ENCODE measurements at places on chromosomes 2 and 18. TPM values are rescaled to one million over a fixed set of nuclear protein-coding genes. Genes with fewer than 3 reads are reported as not detected.

DNA sequence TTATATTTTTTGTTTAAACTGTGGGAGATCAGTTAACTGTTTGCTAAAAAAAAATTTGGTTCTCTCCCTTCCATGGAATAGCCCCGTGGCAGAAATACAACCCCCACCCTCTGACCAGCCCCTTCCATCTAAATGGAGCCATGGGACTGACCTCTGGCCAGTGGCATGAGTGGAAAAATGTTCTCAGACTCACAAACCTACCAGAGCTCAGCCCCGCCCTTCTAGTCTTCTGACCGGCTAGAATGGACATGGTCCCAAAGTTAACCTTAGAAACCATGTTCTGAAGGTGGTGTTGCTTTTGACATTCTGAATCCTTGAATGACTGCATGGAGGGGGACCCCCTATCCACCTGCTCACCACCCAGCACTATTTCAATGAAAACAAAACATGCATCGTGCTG lies 1.3 kb upstream of the CHRNA1 start:
- DNase-seq, result no peak

DNA sequence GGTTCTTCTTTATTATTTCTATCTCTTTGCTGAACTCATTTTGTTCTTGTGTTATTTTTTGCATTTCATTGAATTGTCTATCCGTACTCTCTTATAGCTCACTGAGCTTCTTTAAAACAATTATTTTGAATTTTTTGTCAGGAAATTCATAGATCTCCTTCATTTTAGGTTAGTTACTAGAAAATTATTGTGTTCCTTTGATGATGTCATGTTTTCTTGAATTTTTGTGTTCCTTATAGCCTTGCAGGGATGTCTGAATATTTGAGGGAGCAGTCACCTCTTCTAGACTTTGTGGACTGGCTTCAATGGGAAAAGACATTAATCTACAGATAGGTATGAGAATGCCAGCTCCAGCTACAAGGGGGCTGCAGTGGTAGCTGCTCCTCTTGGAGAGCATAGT lies 20.7 kb upstream of the OSBPL6 start:
- no peak for DNase-seq

DNA sequence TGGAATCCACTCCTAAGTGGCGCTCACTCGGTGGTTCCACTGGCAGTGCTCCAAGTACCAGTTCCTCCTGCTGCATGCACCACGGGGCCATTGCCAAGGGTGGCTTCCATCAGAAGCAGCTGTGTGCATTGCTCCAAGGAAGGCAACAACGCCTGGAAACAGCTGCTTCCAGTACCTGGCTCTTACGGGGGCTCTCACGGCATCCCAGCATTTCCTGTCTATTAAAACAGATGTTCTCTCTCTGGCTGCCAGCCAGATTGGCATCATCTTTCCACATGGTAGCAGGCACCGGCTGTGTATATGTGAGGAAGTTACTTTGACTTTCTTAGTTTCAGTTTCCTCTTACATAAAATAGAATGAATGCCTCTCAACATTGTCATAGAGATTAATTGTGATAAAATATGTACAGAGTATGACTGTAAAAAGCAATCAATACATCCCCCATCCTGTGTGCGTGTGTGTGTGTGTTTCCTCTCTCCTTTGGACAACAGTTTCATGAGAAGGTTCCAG lies 84.9 kb downstream of the CMPK2 start:
- DNase-seq, result no peak

DNA sequence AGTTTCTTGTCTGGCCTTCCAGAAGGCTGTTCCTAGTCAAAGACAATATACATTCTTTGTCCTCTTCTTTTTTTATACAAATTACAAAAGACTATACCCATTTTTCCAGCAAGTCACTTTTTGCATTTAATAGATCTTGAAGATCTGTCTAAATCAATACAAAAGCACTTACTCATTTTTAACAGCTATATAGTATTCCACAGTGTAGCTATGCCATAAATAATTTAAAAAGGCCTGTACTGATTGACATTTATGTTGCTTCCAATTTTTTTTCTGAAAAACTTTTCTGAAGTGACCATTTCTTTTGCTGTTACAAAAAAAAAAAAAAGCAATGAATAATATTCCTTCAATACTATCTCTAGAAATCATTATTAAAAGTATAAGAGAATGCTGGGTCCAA lies 30.3 kb upstream of the HNRNPLL start:
- no peak for DNase-seq

DNA sequence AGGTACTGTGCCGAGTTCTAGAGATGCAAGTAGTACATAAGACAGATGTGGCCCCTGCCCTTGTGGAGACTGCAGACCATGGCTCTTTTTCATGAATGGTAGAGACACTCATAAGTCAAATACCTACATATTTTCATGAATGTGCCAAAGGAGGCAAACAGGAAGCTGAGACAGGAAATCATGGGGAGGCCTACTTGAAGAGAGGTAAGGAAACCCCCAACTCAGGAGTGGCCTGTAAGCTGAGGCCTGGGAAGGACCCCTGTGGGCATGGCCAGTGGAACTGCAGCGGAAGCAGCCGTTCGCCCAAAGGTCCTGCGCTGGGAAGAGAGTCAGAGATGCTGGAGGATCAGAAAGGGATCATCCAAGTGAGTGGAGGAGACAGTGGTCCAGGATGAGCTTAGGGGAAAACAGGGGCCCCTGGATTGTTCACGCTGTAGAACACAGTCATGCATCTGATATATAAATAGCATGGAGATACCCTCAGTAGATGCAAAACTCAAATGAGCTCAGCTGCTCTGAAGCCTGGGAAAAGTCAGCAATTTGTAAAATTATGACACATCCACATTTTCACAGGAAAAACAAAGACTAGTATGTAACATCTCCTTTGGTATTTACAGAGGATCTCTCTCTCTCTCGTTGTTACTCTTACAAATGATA lies 228.9 kb downstream of the NEDD4L start:
- no peak for DNase-seq

DNA sequence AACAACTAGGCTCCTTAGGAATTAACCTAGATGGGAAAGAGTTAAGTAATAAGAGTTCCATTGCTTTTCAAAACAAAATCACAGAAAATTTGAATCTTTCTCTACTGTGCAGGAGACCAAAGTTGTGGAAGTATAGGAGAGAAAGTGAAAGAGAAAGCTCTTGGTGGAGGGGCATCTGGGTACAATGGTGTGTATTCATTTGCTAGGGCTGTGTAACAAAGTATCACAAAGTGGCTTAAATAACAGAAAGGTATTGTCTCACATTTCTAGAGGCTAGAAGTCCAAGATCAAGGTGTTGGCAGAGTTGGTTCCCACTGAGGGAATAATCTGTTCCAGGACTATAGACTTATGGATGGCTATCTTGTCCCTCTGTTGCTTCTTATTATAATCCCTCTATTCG lies 50.5 kb upstream of the GORASP2 start:
- DNase-seq, result no peak

- DNase-seq, result no peak
Observed at GRCh38 chr2:62472312-62472711, 33.7 kb downstream of the TMEM17 start.

DNA sequence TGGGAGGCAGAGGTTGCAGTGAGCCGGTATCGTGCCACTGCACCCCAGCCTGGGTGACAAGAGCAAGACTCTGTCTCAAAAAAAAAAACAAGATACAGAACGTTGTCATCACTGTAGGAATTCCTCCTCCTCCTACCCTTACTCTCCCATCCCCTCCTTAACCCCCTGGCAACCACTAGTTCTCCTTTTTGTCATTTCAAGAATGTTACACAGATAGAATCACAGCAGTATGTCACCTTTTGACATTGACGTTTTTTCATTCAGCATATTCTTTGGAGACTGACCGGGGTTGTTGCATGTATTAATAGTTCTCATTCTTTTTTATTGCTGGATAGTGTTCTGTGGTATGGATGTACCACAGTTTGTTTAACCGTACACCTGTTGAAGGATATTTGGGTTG lies 32.4 kb downstream of the TTLL4 start:
- DNase-seq, result no peak

DNA sequence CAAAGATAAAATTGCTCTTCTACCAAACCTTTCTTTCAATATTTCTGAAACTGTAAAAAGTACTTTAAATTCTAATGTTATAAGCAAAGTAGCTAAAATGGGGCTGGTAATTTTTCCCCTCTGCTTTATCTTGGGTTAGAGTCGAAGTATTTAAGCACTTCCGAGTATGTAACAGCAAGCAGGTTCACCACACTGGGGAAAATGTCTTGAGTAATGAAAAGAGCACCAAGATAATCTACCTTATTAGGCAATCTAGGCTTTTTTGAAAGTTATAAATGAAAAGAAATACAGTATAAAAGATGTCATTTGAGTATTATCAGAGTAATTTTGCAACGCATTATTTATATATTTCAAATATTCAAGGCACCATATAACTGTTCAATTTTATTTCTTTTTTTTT lies 687 bp upstream of the DSG3 start:
- no peak for DNase-seq

- no peak for DNase-seq
Observed at GRCh38 chr2:231684314-231685223, 23.8 kb upstream of the PTMA start.

GRCh38 chr2:64311948-64312621 lies 141.9 kb upstream of the LGALSL start:
- DNase-seq, result no peak

- DNase-seq, result no peak
Observed at GRCh38 chr2:95336406-95336805, 39.3 kb downstream of the KCNIP3 start.

DNA sequence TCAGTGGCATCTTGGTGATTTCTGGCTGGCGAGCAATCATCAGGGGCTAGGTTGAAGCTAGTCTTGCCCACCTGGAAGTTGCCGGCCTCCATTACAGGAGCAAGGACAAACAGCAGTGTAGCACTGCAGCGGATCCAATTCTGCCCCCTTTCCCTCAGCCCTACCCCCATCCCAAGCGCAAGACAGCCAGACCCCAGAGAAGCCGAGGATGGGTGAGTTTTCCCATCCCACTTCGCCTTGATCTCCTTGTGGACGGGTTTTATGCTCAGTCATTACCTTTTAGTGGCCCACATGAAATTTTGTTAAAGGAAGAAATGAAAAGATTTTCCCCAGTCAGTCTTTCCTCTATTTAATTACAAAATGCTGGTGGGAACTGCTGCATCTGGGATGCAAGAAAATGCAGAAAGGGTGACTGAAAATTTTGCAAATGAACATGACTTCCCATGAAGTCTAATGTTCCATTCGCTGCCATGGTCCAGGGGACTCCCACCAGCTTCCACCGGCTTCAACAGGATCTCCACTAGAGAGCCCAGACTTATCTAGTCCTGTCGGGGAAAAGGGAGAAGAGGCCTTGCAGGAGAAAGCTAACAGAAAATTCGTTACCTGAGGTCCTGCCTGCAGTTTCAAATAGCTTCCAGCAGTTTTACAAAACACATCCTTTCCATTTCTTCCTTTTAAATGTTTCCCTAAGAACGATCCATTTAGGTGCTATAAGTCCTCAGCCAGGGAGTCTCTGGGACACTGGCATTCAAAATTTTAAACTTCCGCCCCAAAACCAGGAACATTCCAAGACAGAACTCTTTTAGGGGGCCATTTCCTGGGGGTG lies 1.9 kb upstream of the HOXD9 start:
- no peak for DNase-seq

DNA sequence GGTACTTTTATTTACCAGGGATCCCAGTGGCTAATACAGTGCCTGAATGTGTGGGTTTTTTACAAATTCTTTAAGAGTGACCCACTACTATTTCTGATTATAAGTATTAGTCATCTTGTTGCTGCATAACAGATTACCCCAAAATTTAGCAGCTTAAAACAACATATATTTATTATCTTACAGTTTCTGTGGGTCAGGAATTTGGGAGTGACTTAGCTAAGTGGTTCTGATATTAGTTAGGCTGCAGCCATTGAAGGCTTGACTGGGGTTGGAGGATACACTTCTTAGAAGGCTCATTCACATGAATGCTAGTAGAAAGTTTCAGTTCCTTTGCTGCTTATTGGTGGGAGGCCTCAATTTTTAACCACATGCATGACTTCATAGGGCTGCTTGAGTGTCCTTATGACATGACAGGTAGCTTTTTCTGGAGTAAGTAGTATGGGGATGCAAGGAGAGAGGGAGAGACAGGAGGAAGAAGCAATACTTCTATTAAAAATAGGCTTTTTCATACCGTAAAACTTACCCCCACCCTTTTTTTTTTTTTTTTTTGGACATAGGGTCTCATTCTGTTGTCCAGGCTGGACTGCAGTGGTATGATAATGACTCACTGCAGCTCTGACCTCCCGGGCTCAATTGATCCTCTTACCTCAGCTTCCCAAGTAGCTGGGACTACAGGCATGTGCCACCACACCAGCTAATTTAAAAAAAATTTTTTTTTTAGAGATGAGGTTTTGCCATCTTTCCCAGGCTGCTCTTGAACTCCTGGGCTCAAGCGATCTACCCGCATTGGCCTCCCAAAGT lies 13.3 kb upstream of the POLE4 start:
- no peak for DNase-seq

- no peak for DNase-seq
Observed at GRCh38 chr2:98893911-98894321, 42.1 kb downstream of the CRACDL start.

DNA sequence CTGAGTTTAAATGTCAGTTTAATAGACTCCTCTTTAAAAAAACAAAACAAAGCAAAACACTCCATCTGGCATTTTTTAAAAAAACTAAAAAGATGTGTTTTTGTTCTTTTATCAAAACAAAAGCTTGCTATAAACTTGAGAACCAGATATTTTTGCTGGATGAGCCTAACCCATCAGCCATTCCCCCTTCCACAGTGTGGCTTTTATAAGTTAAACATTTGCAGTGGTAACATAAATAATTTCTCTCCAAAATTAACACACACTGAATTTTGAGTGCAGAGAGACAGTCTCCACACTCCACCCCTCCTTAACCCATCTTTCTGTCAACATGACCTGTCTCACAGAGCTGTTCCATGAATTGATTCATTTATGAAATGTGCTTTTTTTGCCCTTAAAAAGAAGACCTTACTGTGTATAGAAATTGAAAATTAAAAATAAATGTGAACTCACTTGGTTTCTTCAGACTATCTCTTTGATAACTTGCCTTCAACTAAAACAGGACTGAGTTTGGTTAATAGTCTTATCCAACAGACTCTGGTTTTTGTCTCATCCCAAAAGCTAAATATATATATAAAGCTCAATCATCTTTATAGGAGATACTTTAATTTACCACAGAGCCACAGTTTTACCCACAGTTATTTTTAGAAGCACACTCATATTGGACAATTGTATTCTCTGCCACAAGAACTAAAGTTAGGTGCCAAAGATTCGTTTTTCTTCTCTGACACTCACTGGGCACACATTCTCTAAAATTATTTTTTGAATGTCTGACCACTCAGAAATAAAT lies 64.8 kb upstream of the STK39 start:
- no peak for DNase-seq

- DNase-seq, result no peak
Observed at GRCh38 chr2:215391531-215391930, 44.3 kb downstream of the FN1 start.

GRCh38 chr2:169365029-169365480 lies 2.7 kb upstream of the LRP2 start:
- no peak for DNase-seq

- DNase-seq, result no peak
Observed at GRCh38 chr2:201775326-201775725, 5.4 kb downstream of the ALS2 start.

GRCh38 chr2:105749583-105750400 lies 5.1 kb downstream of the NCK2 start:
- DNase-seq, result no peak

- DNase-seq, result no peak
Observed at GRCh38 chr2:3094999-3095958, 282.3 kb downstream of the EIPR1 start.

UGT1A10 gene
- polyA plus RNA-seq, result not detected

CCDC148 gene
- 0.28 TPM for polyA plus RNA-seq

SP5 gene
- 2.8 TPM for polyA plus RNA-seq

MDH1B gene
- 0.39 TPM for polyA plus RNA-seq

EPHA4 gene
- polyA plus RNA-seq, result 6.5 TPM

FHOD3 gene
- polyA plus RNA-seq, result 35.4 TPM

GALNT3 gene
- polyA plus RNA-seq, result 3.2 TPM

DPP10 gene
- polyA plus RNA-seq, result 0.32 TPM
